ENCODE measurements at places on chromosomes 3 and 15.

DNA sequence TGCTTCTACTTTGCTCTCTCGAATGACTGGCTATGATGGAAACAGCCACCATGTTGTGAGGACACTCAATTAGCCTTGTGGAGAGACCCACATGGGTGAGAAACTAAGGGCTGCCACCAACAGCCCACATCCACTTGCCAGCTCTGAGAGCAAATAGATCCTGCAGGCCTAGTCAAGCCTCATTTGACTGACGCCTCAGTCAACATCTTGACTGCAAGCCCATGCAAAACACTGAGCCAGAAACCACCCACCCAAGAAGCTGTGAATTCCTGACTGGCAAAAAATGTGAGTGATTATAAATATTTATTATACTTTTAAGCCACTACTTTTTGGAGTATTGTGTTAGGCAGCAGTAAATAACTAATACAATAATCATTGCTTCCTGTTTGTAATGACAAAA lies 58.4 kb downstream of the NOX5 start:
- no peak for DNase-seq

- DNase-seq, result no peak
Observed at GRCh38 chr3:30040126-30040525, 566.3 kb upstream of the TGFBR2 start.

DNA sequence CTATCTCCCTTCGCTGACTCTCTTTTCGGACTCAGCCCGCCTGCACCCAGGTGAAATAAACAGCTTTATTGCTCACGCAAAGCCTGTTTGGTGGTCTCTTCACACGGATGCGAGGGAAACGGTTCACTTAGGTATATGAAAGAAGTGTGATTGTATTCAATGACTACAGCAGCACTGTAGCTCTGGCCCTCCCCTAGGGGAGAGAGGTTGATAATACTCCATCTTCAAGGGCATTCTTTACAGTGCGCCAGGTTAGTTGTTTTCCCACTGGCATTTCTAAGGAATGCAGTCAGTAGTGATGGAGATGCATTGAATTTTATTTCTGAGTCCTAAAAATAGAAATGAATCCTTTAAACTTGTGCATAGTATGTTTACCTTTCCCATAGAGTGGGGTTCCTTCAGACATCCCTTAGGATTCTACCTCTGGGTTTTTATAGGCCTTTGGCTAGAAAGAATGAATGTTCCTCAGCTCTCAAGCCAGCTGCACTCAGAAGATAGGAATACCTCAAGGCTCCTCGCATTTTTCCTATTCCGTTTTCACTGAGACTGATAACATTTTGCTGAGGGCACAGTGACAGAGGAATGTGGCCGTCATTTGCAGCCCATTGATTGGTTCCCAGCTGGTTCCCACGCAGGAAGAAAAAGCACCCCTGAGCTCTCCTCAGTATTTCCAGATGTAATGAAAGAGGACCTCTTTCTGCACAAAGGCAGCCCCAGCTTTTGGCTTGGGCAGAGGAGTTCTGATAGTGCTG lies 131.8 kb upstream of the C2CD4B start:
- DNase-seq, result no peak

DNA sequence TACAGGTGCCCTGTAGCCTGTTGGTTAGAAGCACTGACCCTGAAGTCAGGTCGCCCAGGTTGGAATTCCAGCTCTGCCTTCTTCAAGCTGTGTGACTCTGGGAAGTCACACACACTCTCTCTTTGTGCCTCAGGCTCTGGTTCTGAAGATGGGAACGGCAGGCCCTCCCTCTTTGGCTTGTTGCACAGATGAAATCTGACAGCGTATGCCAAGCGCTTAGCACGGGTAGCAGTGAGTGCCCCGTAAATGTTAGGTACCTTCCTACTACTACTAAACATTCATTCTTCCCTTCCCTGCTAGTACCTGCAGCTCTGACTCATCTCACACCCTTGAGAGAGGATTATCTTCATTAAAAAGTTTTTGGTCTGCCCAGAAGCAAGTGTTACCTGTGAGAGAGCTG lies 139.0 kb downstream of the PGPEP1L start:
- DNase-seq, result no peak

DNA sequence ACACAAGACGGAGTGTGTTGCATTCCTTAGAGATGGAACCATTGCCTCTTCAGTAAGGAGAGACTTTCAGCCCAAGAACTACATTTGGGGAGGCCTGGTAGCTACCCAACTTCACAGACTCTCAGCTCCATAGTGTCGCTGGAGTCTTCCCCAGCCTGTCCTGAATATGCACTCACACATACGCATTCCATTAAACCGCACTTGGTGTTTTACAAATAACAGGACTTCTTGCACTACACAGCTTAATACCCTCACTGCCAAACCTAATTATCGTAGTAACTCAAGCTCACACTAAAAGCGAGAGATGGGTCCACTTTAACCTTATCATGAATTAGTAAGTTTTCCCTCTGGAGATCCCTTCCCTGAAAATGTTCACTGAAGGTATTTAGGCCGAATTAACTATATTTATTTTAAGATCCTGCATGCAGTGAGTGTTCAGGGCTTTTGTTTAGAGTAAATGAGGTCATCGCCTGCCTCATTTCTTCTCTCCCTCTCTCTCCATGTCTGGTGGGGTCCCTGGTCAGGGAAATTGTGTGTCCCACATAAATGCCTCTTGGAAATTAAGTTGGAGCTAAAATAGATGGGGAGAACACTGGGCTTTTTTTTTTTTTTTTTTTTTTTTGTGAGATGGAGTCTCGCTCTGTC lies 171.9 kb downstream of the FAM43A start:
- DNase-seq, result no peak

DNA sequence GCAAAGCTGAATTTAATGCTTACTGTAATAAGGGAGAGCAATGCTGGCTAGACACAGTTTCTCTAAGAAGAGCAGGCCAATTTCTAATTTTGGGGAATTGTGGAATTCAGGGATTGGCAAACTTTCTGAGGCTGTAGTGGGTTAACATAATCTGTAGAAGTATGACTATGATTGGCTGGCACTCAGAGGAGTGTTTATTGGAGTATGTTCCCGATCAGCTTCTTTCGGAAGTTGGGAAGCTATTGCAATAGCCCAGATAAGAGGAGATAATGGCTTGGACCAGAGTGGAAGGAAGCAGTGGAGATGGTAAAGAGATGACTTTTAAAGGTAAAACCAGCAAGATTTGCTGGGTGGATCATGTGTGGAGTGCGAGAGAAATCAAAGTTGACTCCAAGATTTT lies 19.4 kb downstream of the TMOD3 start:
- no peak for DNase-seq

DNA sequence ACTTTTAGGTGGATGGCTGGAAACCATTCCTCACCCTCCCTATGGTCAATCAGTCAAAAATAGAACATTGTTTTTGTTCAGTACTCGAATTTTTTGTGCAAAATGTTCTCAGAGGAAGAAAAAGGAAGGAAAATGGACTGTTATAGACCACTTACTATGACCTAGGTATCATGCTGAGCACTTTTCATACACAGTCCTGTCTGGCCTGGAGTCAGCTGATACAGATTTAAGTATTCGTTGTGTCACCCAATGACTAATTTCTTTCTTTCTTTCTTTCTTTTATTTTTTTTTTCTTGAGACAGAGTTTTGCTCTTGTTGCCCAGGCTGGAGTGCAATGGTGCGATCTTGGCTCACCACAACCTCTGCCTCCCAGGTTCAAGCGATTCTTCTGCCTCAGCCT lies 29.1 kb upstream of the TNIK start:
- no peak for DNase-seq

DNA sequence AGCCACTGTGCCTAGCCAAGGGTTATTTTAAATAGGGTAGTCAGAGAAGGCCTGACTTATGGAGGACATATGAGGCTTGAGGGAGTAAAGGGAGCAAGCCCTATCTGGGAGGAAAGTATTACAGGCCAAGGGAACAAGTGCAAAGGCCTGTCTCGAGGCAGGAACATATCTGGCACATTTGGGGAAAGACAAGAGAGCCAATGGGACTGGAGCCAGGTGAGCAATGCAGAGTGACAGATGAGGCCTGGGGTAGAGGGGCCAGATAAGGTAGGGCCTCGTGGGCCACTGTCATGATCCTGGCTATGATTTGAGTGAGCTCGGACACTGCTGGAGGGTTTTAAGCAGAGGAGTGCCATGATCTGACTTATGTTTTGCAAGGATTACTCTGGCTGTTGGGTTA lies 43.8 kb downstream of the DCP1A start:
- no peak for DNase-seq

GRCh38 chr3:124634210-124635168 lies 95.8 kb upstream of the UMPS start:
- no peak for DNase-seq

- DNase-seq, result no peak
Observed at GRCh38 chr3:140845882-140846281, 95.8 kb upstream of the SLC25A36 start.

- DNase-seq, result peak; percentile 31
Observed at GRCh38 chr3:45139372-45140140, 6.6 kb downstream of the CDCP1 start.

DNA sequence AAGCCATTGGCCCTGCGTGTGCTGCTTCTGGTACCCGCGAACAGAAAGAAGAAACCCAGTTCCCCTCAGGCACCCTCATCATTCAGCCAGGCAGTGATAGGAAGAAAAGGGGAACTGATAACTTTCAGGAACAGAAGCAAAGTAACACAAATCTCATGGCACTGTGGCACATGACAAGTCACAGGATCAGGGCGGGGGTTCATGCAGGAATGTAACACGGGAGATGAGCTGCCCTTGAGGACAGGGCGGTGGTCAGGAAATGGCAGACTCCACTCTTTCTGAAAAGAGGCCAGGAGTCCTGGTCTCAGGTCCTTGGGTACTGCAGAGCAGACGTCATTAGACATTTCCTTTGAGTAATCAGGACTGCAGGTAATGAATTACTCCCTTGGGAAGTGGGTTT lies 95.5 kb downstream of the CCNL1 start:
- DNase-seq, result no peak

GRCh38 chr3:177281292-177282118 lies 84.2 kb upstream of the TBL1XR1 start:
- DNase-seq, result no peak

GRCh38 chr3:147513785-147514184 lies 104.6 kb downstream of the ZIC1 start:
- DNase-seq, result no peak

DNA sequence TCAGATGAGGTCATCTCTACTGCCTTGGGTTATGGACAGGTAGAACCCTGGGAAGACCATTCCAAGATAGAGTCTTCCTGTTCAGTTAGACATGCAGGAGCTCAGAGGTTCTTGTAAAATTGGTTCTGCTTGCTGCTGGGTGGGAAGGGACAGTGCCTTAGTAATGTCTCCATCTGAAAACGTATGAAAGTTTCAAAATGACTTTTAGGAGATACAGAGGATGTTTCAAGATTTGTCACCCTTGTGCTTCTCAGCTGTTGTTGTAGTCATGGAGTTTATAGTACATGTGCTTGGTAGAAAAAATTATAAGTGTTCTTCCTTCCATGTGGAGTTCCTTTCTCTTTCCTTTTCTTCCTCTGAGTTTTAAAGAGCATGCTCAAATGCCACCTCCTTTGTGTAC lies 885.2 kb upstream of the CFAP20DC start:
- no peak for DNase-seq

Data from uterus (tissue), 4 donors.